Central memory CD4-positive, alpha-beta T cell (primary cell): ENCODE measurements at places on chromosomes 12 and 14.

DNA sequence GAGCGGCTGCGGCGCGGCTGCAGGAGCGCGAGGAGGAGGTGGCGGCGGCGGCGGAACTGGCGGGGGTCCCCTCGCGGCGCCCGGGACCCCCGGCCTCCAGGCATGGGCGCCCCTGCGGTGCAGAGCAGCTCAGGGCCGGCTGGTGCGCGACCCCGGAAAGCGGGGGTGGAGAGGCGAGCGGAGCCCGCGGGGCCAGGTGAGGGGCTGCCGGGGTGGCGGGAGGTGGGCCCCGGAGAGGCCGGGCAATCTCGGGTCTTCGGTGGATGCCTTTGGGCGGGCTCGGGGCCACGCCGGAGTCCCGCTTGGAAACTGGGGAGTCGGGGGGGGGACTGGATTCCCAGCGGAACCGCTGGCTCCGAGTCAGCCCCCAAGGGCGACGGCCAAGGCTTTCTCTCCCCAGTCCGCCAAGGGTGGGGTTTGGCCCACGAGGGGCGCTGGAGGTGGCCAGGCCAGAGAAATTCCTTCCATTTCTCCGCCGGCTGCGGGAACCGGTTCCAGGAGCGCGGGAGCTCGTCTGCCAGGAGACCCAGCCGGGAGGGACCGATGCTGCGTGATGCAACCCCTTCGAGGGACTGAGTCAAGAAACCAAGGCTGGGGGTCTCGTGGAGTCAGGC, 13.9 kb upstream of the NR4A1 start:
- no peak for DNase-seq

DNA sequence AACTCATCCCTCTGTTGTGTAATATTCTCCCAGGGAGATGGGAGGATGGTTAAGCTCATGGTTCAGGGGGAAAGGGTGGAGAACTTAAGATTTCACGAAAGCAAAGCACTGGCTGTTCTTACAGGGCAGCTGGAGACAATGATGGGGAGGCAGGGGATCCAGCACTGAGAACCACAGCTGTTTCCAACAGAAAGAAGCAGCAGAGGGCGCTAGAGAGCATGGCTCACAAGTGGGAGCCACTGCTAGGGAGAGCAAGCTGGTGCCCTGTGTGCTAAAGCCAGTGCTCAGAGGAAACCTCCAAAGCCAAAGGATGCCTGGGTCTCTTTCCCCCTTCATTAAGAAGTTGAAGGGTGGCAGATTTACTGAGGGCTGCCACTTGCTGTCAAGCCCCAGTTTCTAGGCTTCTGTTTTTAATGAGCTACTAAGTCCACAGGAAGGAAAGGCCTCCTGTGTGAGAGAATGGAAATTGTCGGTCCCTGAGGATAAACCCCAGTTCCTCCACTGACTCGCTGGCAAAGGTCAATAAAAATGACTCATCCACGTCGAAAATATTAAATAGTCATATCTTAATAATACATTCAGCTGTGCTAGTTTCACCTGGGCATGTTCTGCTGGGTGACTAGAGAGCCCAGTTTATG, 199.7 kb downstream of the ANO2 start:
- DNase-seq: no peak

- no peak for DNase-seq
These were observed 10.0 kb upstream of the AICDA start for GRCh38 chr12:8622646-8623045.

GRCh38 chr12:6639151-6639801, 3.5 kb upstream of the LPAR5 start:
- no peak for DNase-seq
